ENCODE measurements at places on chromosomes 3 and 15. TPM values are rescaled to one million over a fixed set of nuclear protein-coding genes. Genes with fewer than 3 reads are reported as not detected.

GRCh38 chr3:111607240-111607920 lies 12.2 kb upstream of the ZBED2 start:
- H3K36me3 ChIP-seq = no peaks in the 10 kb centered on the region
- H3K27me3 ChIP-seq = no peaks in the 10 kb centered on the region
- DNase-seq = no peak
- H3K4me3 ChIP-seq = no peak overlapping the region

DNA sequence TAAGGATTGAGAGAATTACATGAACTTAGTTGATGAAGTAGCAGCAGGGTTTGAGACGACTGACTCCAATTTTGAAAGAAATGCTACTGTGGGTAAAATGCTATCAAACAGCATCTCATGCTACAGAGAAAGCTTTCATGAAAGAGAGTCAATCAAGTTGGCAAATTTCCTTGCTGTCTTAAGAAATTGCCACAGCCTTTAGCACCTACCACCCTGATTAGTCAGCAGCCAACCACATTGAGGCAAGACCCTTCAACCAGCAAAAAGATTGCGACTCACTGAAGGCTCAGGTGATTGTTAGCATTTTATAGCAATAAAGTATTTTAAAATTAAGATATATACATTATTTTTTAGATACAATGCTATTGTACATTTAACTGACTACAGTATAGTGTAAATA lies 80.9 kb downstream of the RAP2B start:
- no peaks in the 10 kb centered on the region for H3K27me3 ChIP-seq
- H3K4me1 ChIP-seq = no peaks in the 10 kb centered on the region
- DNase-seq = no peak
- H3K36me3 ChIP-seq = no peaks in the 10 kb centered on the region
- H3K27ac ChIP-seq = no peak overlapping the region

GRCh38 chr3:126264952-126265351 lies 84.6 kb upstream of the ALDH1L1 start:
- H3K36me3 ChIP-seq = no peaks in the 10 kb centered on the region
- H3K4me3 ChIP-seq = no peak overlapping the region

DNA sequence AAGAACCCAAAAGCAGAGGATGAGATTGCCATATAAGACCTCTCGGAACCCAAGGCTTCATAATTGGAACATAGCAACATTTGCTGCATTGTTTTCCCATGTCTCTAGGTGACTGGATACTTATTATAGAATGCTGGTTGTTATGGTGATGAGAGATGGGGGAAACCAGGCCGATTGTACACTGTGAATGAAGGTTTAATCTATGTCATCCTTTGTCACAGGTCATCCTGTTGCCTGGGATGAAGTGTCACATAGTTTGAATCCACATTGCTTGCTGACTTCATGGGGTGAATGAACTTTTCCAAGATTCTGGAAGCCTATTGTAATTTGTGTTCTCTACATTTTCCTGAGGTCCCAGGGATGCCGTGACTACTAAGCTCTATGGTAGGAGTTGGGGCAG lies 41.8 kb downstream of the CLEC3B start:
- H3K27ac ChIP-seq = no peak overlapping the region
- H3K36me3 ChIP-seq = no peaks in the 10 kb centered on the region
- no peak for DNase-seq
- H3K4me1 ChIP-seq = peaks cover 6% of the 10 kb centered on the region
- no peaks in the 10 kb centered on the region for H3K27me3 ChIP-seq
- no peak overlapping the region for H3K4me3 ChIP-seq

DNA sequence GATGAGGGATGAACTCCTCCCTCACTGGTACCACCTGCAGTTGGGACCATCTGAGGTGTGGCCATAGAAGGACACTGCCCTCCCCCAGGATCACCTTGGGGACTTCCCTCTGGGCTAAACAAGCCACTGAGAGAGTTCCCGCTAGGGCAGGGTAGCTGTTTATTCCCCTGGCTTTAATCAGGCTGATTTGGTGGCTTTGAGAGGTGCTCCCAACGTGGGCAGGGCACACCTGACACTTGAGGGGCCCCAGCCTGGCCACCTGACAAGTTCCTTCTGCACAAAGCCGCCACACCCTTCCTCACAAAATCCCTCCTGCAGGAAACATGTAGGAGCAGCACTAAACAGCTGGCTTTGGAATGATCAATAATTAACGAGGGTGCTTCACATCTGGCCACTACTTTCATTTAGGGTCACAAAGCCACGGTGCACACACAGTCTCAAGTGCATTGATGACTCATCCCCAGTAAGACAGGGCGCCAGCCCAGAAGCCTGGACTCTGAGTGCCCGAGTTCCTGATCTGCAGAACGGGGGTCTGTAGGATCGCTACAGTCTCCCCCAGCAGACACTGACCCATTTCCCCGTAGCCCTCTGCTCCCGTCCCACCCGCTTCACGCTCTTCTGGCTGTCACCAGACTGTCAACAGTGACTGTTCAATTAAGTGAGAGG lies 75.1 kb downstream of the ATP10A start:
- H3K4me3 ChIP-seq = no peak overlapping the region
- H3K36me3 ChIP-seq = no peaks in the 10 kb centered on the region
- H3K27me3 ChIP-seq = no peaks in the 10 kb centered on the region
- H3K4me1 ChIP-seq = no peaks in the 10 kb centered on the region

DNA sequence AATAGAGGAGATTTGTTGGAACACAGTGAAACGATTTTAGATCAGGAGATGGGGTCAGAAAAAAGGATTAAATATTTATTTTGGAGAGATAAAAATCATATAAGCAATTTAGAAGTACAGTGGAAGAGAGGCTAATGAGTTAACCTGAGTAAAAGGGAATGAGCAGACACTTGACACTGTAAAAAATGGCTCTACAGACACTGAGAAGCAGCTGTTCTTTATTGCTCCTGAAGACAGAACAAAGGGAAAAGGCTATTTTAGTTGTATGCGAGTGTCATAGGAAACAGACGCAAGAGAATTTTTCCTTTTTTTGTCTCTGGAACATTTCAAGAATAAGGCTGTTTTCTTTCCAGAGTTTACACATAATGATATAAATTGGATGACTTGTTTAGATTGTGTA lies 34.3 kb downstream of the ASTE1 start:
- no peak overlapping the region for H3K27ac ChIP-seq
- no peaks in the 10 kb centered on the region for H3K4me1 ChIP-seq
- peak; percentile 5 for DNase-seq
- H3K4me3 ChIP-seq = no peak overlapping the region
- H3K27me3 ChIP-seq = no peaks in the 10 kb centered on the region

- DNase-seq = no peak
- no peak overlapping the region for H3K4me3 ChIP-seq
- H3K36me3 ChIP-seq = no peaks in the 10 kb centered on the region
- H3K4me1 ChIP-seq = no peaks in the 10 kb centered on the region
- H3K27me3 ChIP-seq = no peaks in the 10 kb centered on the region
These were observed 384.1 kb downstream of the FHIT start for GRCh38 chr3:60867200-60867599.

GRCh38 chr3:177348974-177349373 lies 151.7 kb upstream of the TBL1XR1 start:
- H3K4me1 ChIP-seq = peaks cover 35% of the 10 kb centered on the region
- H3K36me3 ChIP-seq = no peaks in the 10 kb centered on the region
- no peak for DNase-seq

GRCh38 chr3:161838021-161838420 lies 341.4 kb downstream of the OTOL1 start:
- peak; percentile 40 for DNase-seq
- no peaks in the 10 kb centered on the region for H3K27me3 ChIP-seq
- no peak overlapping the region for H3K27ac ChIP-seq
- no peak overlapping the region for H3K4me3 ChIP-seq
- no peaks in the 10 kb centered on the region for H3K36me3 ChIP-seq

DNA sequence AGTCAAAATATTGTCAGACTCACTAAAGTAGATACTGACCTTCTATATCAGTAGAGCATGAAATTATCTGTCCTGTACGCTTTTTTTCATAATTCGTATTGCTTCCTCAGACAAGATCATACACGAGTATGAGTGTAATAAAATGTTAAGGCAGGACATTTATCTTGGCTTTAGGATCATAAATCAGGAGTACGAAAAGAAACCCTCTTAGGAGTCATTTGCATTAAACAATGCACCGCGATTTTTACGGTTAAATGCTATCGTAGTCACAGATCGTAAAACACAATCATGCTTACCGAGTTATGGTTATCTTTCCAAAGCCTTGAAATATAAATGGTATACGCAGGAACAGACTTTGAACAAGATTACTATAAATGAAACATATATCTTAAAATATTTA lies 510.3 kb upstream of the ROBO1 start:
- H3K27me3 ChIP-seq = no peaks in the 10 kb centered on the region
- no peak overlapping the region for H3K27ac ChIP-seq
- no peaks in the 10 kb centered on the region for H3K36me3 ChIP-seq

- DNase-seq = peak; percentile 44
- H3K4me3 ChIP-seq = no peak overlapping the region
- no peaks in the 10 kb centered on the region for H3K27me3 ChIP-seq
These were observed 2.5 kb upstream of the MST1R start for GRCh38 chr3:49906073-49906743.

DNA sequence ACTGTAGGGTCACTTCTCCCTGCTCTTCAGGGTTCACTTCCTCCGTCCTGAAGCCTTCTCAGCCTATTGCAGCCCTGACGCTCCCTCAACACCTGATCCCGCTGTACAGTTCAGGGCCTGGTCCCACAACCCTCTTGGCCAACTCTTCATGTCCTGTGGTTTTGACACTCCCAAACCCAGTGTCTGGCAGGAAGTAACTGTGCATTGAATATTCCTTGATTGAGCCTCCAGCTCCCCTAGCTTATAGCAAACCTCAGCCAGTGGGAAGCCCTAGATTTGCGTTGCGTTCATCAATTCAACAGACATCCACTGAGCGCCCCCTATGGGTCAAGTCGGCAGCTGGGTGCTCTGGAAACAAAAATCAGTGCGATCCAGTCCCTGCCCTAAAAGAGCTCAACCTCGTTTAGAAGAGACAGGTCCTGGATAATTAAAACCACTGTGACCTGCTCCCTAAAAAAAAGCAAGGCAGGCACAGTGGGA lies 13.5 kb downstream of the UBAP1L start:
- no peak overlapping the region for H3K27ac ChIP-seq
- peak; percentile 51 for DNase-seq
- H3K36me3 ChIP-seq = peaks cover 11% of the 10 kb centered on the region
- no peaks in the 10 kb centered on the region for H3K27me3 ChIP-seq
- H3K4me3 ChIP-seq = no peak overlapping the region

GRCh38 chr3:139456386-139456785 lies 19.9 kb downstream of the RBP2 start:
- H3K4me3 ChIP-seq = no peak overlapping the region
- no peak for DNase-seq
- no peaks in the 10 kb centered on the region for H3K27me3 ChIP-seq
- H3K36me3 ChIP-seq = no peaks in the 10 kb centered on the region
- peaks cover 15% of the 10 kb centered on the region for H3K4me1 ChIP-seq

SNTN gene
- total RNA-seq = not detected

IGSF11 gene
- total RNA-seq = 0.41 TPM

ALDH1A2 gene
- 12.6 TPM for total RNA-seq

CSPG5 gene
- 1.1 TPM for total RNA-seq

MORC1 gene
- not detected for total RNA-seq

ZMYND10 gene
- total RNA-seq = 0.99 TPM

GOLGA8G gene
- total RNA-seq = not detected

ROPN1 gene
- total RNA-seq = not detected
